ENCODE measurements at places on chromosomes 5 and 9.
A peak's percentile ranks its signal among the peaks of the same experiment; 100 is the strongest.

DNA sequence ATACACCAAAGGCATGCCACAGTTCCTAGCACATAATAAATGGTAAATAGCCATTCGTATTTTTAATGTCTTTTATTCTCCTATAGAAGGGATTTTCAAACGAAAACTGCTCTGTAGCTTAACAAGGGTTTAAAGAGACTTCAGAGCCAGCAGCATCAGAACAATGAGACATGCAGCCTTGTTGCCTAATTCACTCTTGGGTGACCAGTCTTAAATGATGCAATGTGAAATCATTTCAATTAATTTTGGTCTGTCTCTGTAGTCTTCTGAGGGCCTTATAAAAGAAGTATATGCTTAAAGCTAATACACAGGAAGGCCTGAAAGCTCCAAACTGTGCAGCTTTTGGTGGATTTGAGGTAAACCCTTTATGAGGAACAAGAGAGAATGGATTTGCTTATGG lies 888.8 kb upstream of the WWC1 start:
- no peak for DNase-seq
- no peaks in the 10 kb centered on the region for H3K36me3 ChIP-seq
- no peak overlapping the region for H3K27ac ChIP-seq
- H3K4me3 ChIP-seq: no peak overlapping the region

GRCh38 chr9:90343366-90343765 lies 299.3 kb downstream of the DIRAS2 start:
- no peaks in the 10 kb centered on the region for H3K36me3 ChIP-seq
- H3K4me3 ChIP-seq: no peak overlapping the region
- H3K27me3 ChIP-seq: no peaks in the 10 kb centered on the region
- no peak for DNase-seq
- H3K27ac ChIP-seq: no peak overlapping the region

DNA sequence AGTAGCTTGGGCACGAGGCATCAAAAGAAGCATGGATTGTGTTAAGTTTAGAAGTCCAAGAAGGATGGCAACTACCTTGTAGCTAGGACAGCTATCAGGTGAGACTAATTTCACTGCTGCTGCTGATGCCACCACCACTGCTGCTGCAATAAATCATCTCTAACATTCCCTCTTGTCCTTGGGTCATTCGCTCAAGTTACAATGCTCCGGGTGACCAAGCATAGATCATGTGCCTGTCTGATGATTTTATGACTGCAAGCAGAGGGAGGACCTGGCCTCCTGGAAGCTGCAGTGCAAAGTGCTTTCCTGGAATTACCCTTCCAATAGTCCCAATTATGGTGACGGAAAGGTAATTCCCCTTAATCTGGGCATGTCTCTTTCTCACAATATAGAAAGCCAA lies 334.4 kb downstream of the PRELID2 start:
- H3K27ac ChIP-seq: no peak overlapping the region
- H3K36me3 ChIP-seq: no peaks in the 10 kb centered on the region
- H3K4me3 ChIP-seq: no peak overlapping the region
- no peak for DNase-seq
- no peaks in the 10 kb centered on the region for H3K4me1 ChIP-seq

DNA sequence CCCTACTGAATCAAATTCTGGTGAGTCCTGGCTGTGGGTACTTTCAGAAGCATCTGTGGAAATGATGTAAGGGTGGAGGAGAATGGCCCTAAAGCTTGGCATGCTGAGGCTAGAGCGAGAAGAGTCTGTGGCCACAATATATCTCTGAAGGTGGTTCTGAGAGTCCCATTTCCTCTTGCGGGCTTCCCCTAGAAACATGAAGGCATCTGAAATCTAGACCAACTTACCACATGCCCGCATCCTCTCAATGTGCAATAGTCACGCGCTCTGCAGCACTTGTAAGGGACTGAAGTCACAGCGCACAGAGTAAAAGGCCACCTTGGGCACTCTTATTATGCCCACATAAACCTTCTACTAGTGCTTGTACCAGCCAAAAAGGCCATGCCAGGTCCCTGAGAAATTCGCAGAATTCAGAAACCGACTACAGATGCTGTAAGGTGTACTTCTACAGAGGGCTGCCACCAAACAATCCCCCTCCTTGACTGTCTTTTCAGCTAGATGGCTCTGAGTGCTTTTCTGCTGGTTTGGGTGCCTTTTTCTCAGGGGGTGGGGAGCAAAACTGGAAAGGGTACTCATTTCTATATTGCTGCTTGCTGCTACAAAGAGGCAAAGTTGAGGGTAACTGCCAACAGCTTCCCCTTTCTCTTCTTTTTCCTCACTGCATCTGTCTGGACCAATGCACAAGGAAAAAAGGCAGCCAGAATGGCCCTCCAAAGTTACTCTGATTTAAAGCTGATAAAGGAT lies 107.3 kb downstream of the ZDHHC21 start:
- H3K4me1 ChIP-seq: peaks cover 16% of the 10 kb centered on the region
- peak overlapping the region; percentile 50 for H3K27ac ChIP-seq
- peak; percentile 83 for DNase-seq

DNA sequence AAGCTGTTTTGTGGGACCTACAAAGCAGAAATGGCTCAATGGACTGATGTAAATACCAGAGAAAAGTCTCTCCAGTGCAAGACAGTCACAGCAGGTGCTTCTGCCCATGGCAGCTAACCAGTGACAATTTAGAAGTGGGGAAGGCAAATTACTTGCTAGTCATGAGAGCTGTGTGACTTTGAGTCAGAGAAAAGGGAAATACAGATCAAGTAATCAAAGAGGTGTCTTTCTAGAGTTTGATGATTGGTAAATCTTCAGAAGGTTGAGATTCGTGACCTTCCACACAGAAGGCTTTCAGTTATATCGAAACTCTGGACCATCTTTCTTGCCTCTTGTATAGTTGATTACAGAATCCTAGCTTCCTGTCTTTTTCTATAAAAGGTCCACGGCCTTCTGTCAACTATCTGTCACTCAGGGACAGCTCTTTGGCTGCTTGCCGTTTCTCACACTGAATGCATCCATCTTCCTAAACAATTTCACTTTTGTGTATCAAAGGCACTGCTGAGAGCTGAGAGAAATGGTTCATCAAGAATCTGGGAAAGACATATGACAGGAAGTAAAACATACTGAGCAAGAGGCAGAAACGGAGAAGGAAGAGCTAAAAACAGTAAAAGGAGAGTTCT lies 993.9 kb upstream of the ACO1 start:
- no peaks in the 10 kb centered on the region for H3K36me3 ChIP-seq
- H3K27me3 ChIP-seq: no peaks in the 10 kb centered on the region
- DNase-seq: no peak

- H3K27ac ChIP-seq: no peak overlapping the region
- peak; percentile 60 for DNase-seq
- H3K4me1 ChIP-seq: 0 out of 2 replicates have a peak, but pooled peaks cover 4% of the 10 kb centered on the region
- no peaks in the 10 kb centered on the region for H3K36me3 ChIP-seq
- no peak overlapping the region for H3K4me3 ChIP-seq
Measured at GRCh38 chr5:38806775-38807258, 39.0 kb upstream of the OSMR start.

DNA sequence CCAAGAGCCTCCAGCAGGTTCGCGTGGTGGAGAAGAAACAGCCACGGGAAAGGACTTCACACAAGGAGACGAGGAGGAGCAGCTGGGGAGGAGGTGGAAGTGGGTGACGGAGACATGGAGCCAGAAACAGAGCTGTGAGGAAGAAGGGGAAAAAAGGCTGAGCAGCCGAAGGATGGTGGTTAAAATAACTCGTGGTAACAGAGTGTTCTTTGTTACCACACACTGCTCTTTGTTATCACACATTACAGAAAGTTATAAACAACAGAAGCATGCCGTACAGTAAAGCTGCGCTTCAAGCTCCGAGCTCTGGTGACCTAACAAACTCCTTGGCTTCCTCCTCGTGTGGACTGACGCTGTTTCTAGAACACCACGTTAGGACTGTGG lies 215.4 kb downstream of the GLIS3 start:
- H3K27ac ChIP-seq: no peak overlapping the region
- no peaks in the 10 kb centered on the region for H3K4me1 ChIP-seq
- H3K36me3 ChIP-seq: no peaks in the 10 kb centered on the region
- DNase-seq: no peak
- no peak overlapping the region for H3K4me3 ChIP-seq

DNA sequence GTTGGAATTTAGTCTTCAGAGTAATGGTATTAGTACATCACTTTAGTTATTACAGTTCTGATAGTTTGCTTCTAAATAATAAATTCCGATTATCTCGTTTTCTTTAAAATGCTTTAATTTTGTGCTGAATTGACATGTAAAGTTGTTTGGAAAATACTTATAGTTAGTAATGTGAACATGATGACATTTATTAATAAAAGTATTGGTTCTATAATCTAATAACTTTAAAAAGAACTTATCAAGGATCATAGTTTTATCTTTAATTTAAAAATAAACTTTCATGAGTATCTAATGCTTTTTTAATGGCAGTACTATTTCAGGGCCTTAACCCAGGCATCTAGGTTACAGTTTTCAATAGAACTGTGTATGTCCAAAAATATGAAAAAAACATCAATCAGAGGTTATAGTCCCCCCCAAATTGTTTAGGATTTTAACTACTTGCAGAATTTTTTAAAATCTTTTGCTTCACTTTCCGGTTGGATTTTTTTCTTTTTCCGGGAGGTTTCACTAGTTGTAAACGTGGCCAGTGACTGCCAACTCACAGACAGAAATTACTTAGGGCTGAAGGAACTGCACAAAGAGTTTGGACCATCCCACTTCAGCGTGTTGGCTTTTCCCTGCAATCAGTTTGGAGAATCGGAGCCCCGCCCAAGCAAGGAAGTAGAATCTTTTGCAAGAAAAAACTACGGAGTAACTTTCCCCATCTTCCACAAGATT lies 680 bp downstream of the GPX8 start:
- H3K4me1 ChIP-seq: no peaks in the 10 kb centered on the region
- no peaks in the 10 kb centered on the region for H3K27me3 ChIP-seq
- no peak overlapping the region for H3K27ac ChIP-seq
- no peaks in the 10 kb centered on the region for H3K36me3 ChIP-seq
- H3K4me3 ChIP-seq: no peak overlapping the region

DNA sequence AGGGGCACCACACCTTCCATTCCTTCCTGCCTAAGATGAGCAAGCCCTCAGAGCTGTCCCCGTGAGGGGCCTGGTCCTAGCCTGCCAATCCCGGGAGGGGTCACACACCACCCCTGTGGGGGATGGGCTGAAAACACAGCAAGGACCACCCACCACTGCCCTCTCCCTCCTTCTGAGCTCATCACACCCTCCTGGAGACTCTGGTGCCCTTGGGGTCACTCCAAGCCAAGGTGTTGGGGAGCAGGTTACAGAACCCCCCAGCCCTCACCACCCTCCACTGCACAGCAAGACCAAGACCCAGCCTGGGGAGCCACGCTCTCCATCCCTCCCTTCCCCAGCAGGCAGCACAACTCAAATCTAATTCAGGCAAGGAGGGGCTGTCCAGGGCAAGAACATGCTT lies 60.5 kb upstream of the PPP1R26 start:
- H3K4me1 ChIP-seq: no peaks in the 10 kb centered on the region
- H3K4me3 ChIP-seq: no peak overlapping the region
- no peak for DNase-seq
- no peak overlapping the region for H3K27ac ChIP-seq
- H3K36me3 ChIP-seq: no peaks in the 10 kb centered on the region

DNA sequence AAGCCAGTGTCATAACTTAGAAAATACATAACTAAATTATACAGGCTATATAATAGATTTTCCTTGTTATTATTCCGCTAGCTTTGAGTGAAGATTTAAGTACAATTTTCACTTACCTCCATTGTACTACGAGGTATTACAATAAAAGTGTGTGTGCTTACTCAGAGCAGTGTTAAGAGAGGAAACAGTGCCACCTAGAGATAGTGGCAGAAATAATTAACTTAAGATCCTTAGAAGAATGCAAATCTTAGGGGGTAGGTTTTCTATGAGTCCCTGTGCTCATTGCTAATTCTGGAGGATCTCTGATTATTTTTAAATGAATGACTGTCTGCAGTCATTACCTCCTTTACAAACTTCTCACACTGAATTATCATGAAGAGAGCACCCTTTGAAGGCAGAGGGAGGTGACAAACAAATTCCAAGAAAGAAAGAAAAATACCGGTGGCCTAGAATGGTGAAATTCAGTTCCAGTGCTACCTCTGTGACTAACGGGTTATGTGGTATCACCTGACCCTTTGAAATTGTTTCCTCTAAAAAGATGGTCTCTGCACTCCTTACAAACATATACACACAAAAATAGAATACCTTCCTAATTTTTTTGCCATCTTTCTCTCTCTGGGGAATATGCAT lies 379.8 kb downstream of the TRIM36 start:
- H3K4me3 ChIP-seq: no peak overlapping the region
- no peak overlapping the region for H3K27ac ChIP-seq
- peak; percentile 38 for DNase-seq
- no peaks in the 10 kb centered on the region for H3K27me3 ChIP-seq
- no peaks in the 10 kb centered on the region for H3K36me3 ChIP-seq

- H3K27me3 ChIP-seq: no peaks in the 10 kb centered on the region
- no peak overlapping the region for H3K4me3 ChIP-seq
- DNase-seq: no peak
- no peak overlapping the region for H3K27ac ChIP-seq
Measured at GRCh38 chr5:72071906-72072305, 35.4 kb upstream of the MAP1B start.

- H3K27me3 ChIP-seq: no peaks in the 10 kb centered on the region
Measured at GRCh38 chr9:95962936-95963335, 87.4 kb downstream of the ERCC6L2 start.

- no peaks in the 10 kb centered on the region for H3K4me1 ChIP-seq
- no peaks in the 10 kb centered on the region for H3K36me3 ChIP-seq
- no peak for DNase-seq
- H3K27me3 ChIP-seq: peaks cover 56% of the 10 kb centered on the region
- no peak overlapping the region for H3K4me3 ChIP-seq
Measured at GRCh38 chr9:128233817-128234406, 30.7 kb downstream of the DNM1 start.

GRCh38 chr5:168753691-168754254 lies 174.6 kb upstream of the PANK3 start:
- H3K27me3 ChIP-seq: no peaks in the 10 kb centered on the region
- H3K27ac ChIP-seq: no peak overlapping the region
- DNase-seq: no peak
- no peaks in the 10 kb centered on the region for H3K4me1 ChIP-seq
- no peaks in the 10 kb centered on the region for H3K36me3 ChIP-seq
- H3K4me3 ChIP-seq: no peak overlapping the region

- no peak for DNase-seq
- H3K4me3 ChIP-seq: no peak overlapping the region
- peaks cover 28% of the 10 kb centered on the region for H3K4me1 ChIP-seq
- no peak overlapping the region for H3K27ac ChIP-seq
- no peaks in the 10 kb centered on the region for H3K27me3 ChIP-seq
Measured at GRCh38 chr5:94575196-94575595, 43.2 kb downstream of the KIAA0825 start.

GRCh38 chr5:143064676-143065075 lies 294.5 kb downstream of the ARHGAP26 start:
- H3K27ac ChIP-seq: no peak overlapping the region
- H3K36me3 ChIP-seq: no peaks in the 10 kb centered on the region
- no peak overlapping the region for H3K4me3 ChIP-seq
- 0 out of 2 replicates have a peak, but pooled peaks cover 17% of the 10 kb centered on the region for H3K4me1 ChIP-seq

DNA sequence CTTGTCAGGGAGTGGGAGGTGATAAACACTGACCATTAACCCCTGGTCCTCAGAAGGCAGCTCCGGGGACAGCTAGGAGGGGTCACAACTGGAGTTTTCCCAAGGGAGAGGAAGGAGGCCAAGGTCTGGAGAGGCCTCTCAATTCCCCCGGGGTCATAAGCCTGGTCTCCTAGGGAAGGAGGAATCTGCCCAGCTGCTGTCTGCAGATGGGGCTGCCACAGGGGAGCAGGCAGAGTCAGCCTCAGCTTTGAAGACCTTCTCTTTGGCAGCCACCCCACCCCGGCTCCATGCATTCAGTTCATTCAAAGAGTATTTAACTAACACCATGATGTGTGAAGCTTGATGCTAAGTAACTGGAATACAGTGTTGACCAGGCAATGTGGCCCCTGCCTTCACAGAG lies 74.6 kb upstream of the HSPA9 start:
- H3K36me3 ChIP-seq: no peaks in the 10 kb centered on the region
- peaks cover 16% of the 10 kb centered on the region for H3K4me1 ChIP-seq
- H3K27ac ChIP-seq: no peak overlapping the region
- peaks cover 46% of the 10 kb centered on the region for H3K27me3 ChIP-seq
- no peak for DNase-seq
- H3K4me3 ChIP-seq: no peak overlapping the region
